ENCODE measurements at places on chromosomes 1 and 21.

DNA sequence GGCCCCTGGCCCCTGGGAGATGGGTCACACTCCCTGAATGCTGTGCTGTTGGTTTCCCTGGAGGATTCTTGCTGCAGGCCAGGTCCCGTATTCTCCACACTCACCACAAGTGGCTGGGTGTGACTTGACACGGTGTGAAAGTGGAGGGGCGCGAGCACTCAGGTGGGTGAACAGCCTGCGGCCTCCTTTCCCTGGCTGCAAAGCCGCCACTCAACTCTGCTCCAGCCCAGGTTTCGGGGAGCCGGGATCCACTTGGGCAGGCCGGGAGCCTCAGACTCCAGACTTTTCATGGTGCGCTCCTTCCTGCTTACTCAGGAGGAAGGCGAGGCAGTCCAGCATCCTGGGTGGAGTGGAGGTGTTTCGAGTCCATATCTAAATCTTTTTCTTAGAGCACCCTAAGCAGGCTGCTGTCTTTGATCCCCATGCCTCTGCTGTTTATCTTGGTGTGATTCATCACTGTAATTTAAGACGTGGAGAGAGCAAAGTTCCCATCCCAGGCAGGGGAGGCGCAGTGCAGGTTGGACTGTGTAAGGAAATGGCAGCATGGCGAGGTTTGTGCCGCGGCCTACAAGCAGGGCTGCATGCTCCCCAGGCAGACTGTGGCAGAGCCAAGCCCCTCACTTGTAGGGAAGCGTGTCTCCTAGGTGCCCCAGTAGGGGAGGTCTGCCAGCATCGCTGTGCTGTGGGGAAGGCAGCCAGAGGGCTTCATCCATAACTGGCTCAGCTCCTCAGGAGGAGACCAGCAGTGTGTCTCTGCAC, 29.6 kb downstream of the VANGL1 start:
- no peak for DNase-seq

DNA sequence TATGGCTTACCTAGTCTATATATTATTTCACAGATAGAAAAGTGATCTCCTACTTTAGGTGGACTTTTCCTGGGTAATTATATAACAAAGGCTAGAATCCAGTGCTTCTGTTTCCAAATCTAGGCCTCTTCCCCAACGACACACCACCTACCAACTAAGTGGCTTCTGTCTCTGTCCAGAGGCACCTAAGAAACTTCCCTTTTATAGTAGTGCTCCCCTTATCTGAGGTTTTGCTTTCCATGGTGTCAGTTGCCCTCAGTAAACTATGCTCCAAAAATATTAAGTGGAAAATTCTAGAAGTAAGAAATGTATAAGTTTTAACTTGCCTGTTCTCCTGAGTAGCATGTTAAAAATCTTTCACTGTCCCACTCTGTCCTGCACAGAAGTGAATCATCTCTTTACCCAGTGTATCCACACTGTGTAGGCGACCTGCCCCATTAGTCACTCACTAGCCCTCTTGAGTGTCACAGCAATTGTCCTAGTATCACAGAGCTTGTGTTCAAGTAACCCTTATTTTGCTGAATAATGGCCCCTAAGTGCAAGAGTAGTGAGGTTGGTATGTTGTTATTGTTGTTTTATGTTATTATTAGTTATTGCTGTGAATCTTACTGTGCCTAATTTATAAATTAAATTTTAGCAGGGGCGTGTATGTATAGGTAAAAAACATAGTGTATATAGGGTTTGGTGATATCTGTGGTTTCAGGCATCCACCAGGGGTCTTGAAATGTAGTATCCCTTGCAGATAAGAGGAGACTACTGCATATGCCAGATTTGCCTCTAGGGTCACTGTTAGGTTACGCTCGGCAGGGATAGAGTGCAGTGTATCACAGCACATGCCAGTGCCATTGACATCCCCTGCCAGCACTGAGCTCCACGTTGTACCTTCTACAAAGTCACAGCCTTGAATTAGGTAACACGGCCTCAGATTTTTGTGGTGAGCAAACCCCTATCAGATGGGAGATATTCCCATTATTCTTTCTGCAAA, 14.7 kb upstream of the CD53 start:
- DNase-seq = no peak

DNA sequence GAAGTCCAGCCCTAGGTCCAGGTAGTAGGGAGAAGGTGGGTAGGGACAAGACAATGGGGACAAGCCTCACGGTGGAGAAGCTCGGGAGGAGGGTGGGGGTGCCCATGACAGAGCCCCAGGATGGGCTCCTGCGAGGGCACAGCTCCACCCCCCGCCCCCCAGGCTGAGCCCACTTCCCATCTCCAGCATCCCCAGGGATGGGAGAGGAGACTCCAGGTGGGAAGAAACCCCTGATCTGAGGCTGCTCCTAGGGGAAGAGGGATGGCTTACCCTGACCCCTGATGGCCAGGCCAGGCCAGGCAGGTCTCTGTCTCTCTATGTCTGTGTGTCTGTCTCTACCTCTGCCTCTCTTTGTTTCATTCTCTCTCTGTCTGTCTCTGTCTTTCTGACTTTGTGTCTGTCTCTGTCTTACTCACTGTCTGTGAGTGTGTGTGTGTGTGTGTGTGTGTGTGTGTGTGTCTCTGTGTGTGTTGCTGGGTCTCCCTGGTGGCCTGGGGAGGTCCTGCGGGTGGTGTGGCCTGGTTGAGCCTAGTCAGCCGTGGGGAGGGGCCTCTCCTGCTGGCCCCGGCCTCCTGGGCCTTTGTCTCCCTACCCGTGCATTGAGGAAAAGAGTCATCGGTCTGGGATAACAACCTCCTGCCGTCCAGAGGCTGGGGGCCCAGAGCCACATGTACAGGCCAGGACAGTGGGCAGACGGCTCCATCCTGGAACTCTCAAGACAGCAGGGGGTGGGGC, 45.7 kb downstream of the WNT9A start:
- DNase-seq = no peak

DNA sequence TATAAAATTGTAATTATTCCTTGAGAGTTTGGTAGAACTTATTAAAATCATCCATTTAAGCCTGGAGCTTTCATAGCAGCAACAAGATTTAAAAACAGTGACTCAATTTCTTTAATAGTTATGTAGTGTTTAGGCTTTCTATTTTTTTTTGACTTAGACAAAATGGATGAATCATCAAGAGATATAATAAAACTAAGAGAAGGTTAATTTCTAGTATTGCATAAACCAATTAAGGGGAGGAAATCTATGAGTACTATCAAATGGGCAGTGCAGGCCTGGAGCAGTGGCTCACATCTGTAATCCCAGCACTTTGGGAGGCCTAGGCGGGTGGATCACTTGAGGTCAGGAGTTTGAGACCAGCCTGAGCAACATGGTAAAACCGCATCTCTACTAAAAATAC, 416.3 kb upstream of the USP24 start:
- no peak for DNase-seq

DNA sequence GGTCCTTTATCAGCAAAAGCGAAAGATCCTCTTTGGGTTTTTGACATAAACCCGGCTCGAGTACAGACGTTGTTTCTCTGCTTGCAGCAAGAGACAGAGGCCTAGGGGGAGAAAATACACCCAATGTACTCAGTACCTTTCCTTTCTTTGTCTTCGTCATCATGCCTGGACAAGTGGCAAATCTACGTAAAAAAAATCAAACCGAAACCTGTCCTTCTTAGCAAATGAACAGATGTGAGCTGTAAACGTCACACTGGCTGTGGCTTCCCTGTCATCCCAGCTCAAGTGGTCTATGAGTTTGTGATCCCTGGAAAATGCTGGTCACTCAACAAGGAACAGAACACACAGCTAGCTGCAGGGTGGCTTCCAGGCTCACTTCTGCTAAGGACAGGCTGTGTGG, 39.9 kb downstream of the STPG1 start:
- DNase-seq = no peak

- peak; percentile 76 for DNase-seq
Observed at GRCh38 chr1:2545754-2546514, 10.2 kb upstream of the TNFRSF14 start.

GRCh38 chr1:217135569-217135915, 412.3 kb upstream of the ESRRG start:
- no peak for DNase-seq

DNA sequence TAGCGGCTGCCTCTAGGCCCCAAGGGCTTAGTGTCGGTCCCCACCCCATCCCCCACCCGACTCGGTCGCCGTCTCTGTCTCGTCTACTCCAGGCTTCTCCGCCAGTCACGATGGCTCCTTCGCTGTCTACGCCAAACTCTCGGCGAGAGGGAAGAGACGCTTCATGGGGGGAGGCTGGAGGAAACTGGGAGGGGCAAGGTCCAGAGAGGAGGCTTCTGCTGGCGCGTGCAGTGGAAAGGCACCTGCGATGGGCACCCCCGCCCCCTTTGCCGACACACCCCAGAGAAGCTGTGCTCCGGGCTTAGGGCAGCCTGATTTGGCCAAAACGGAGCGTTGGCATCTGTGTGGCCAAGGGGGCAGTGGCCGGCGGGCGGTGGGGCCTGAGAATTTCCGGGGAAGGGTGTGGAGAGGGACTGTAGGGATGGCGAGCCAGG, 1.2 kb upstream of the CSMD2 start:
- DNase-seq = no peak

DNA sequence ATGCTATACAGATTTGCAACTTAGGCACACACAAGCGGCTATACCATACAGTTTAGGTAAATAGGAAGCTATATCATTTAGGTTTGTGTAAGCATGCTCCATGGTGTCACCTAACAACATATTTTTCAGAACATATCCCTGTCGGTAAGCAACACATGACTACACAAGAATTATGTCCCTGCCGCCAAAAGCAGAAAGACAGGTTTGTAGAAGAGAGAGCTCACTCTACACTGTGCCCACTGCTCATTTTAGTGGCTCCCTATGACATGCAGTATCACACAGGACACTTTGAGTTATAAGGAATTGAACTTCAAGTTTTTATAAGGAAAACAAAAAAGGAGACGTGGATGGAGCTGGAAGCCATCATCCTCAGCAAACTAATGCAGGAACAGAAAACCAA, 132.5 kb upstream of the KAZN start:
- DNase-seq = no peak

Data from GF-D8 (cell line).